Dorsolateral prefrontal cortex (tissue), 122 donors: ENCODE measurements at places on chromosomes 2 and 18.

- DNase-seq, result no peak
Observed at GRCh38 chr2:231965102-231965501, 3.6 kb downstream of the DIS3L2 start.

GRCh38 chr2:61726456-61727209 is 127.2 kb downstream of the FAM161A start:
- no peak for DNase-seq

DNA sequence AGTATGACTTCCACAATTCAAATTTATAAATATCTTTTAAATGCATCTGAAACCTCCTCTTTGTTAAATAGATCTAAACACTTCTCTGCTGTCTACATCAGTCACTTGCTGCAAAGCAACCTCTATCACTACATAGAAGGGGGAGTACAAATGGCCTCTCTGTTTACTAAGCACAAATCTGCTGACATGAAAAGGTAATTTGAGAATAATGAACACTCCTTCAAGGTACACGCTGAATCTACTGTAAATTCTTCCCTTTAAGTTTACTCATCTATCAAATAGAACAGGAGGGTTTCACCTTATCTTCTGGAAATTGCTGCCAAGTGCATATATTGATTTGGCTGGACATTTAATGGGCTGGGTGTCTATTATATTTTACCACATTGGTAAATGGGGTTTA is 879.6 kb downstream of the SUCLG1 start:
- no peak for DNase-seq

GRCh38 chr2:191479680-191480023 is 198.3 kb upstream of the NABP1 start:
- DNase-seq, result no peak

DNA sequence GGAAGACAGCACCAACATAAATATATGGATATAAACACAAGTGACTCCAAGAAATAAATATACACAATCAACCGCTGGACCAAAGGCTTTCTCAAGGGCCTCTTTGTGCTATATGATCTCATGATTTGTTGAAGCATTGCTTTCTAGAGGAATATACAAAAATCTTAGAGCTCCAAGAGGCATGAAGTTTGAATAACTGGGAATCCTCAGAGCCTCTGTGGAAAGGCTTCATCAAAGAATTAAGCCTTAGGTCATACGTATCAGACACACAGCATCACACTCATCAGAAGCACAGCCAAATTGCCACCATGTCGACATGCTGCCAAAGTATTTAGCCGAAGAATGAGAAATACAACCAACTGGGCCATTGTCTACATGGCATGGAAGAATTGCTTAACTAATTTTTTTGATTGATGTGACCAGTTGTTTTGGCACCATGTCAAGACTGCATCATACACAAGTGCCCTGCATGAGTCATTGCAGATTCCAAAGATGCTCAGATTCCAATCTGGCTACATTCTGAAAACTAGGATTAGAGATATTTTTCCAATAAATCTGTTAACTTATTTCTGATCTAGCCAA is 860.6 kb upstream of the ZEB2 start:
- DNase-seq, result no peak

DNA sequence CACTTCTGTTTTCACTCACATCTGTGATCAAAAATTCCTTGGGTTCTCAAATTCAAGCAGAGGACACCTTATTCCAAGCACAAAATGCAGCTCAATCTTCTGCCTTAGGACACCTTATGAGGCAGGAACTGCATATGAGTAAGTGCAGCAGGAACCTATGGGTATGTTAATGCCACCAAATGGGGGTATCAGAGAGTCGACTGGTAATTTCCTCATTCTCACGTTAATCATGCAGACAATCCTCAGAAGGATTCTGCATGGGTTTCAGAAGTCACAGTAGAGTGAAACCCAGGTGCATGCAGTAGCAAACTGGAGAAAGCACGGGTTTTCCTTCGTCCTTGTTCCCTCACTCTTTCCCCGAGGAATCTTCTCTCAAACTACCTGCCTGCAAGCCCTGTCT is 452.8 kb downstream of the CBLN2 start:
- DNase-seq, result no peak

- DNase-seq, result no peak
Observed at GRCh38 chr18:58865701-58866065, 1.0 kb downstream of the ZNF532 start.

DNA sequence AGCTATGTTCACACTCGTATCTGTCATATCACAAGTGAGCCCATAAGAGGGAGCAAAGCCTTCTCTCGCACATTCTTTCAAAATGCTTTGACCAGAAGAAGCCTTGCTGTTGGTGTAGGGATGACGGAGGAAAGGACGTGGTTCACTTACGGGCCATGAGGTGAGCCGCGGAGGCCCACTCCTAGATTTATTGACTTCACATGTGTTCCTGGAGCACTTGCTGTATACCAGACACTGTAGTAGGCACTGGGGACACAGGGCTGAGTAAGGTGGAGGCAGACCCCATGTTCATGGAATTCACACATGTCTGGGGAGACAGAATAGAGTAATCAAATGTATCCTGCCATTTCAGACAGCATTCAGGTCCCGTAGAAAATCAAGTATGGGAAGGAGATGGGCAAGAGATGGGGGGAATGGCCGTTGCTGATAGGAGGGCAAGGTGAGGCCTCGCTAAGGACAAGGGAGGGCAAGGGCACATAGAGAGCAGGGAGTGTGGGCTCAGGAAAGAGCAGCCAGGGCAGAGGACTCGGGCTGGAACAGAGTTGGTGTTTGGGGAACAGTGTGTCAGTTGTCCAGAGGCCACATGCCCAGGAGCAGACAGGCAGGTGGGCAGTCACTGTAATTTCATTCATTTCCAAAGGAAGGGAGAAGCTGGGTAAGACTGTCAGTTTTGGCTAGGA is 182.2 kb downstream of the LDLRAD4 start:
- no peak for DNase-seq

DNA sequence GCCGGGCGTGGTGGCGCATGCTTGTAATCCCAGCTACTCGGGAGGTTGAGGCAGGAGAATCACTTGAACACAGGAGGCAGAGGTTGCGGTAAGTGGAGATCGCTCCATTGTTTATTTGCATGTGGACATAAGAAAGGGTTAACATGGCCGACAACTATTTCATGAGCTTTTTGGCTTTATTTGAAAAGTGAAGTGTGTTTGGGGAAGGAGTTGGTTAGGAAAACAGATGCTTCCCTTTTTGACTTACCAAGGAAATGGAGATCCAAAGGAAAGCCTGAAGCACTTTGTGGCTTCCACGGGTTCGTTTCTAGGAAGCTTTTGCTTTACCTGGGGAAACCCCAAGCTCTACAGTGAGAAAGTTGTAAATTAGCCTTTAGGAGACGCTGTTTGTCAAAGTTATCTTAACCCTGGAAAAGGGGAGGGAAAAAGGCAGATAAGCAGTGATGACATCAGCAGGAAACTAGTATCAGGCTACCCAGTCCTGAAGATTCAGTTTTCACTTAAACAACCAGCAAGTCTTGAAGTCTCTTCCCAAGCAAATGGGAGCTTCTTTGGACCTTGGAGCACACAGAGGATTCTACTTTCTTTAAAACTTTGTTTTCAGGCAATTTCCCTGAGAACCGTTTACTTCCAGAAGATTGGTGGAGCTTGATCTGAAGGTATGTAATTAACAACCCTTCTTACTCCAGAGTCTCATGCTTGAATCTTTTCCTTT is at the start of gene CASP10:
CASP10 (plus strand) TSS at position 492 of the 715 bp plus-strand sequence. CDS start 2,637 bp downstream, outside the sequence.
- DNase-seq, result no peak

DNA sequence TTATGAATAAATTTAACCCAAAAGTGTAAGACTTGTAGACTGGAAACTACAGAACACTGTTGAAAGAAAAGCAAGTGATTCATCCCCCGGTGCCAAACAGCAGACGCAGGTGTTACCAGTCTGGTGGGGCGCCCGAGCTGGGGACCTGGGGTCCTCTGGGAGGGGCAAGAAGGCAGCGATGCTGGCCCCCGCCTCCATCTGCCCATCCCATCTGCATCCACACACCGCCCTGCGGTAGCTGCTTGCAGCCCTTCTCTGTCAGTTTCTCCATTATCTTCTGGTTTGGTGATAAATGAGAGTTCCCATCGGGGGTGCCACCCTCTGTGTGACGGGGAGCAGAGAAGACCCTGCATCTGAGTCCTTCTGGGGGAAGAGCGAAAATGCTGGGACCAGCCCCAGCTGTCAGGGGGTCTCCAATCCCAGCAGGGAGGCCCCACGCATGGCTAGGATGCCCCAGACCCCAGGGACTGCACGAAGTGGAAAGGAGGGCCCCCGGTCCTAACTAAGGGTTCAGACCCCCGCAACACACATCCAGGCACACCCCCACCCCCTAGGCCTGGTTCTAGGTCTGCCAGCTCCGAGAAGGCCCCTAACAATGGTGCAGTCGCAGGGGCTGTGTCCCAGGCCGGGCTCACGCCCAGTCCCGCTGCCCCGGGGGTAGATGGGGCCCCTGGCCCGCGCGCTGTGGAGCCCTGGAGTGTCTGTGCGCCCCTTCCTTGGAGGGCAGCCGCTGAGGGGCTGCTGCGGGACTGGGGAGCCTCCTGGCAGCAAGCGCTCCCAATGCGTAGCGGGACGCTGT is 686 bp upstream of the RGPD8 start:
- DNase-seq, result no peak

- DNase-seq, result no peak
Observed at GRCh38 chr2:219907011-219907365, 279.6 kb downstream of the SLC4A3 start.

- peak; percentile 65 for DNase-seq
Observed at GRCh38 chr2:241659150-241659739, 21.8 kb downstream of the ATG4B start.

- DNase-seq, result no peak
Observed at GRCh38 chr2:152492911-152493310, 157.9 kb downstream of the FMNL2 start.
